ENCODE measurements at places on chromosomes 6 and 20.

- DNase-seq: no peak
Measured at GRCh38 chr6:127518191-127518709, 885 bp downstream of the MTCL3 start.

GRCh38 chr6:30006170-30007131 lies 54.6 kb upstream of the POLR1H start:
- no peak for DNase-seq

GRCh38 chr6:128370072-128370471 lies 150.3 kb downstream of the PTPRK start:
- no peak for DNase-seq

- peak; percentile 32 for DNase-seq
Measured at GRCh38 chr6:136767570-136768309, 24.5 kb downstream of the MAP3K5 start.

DNA sequence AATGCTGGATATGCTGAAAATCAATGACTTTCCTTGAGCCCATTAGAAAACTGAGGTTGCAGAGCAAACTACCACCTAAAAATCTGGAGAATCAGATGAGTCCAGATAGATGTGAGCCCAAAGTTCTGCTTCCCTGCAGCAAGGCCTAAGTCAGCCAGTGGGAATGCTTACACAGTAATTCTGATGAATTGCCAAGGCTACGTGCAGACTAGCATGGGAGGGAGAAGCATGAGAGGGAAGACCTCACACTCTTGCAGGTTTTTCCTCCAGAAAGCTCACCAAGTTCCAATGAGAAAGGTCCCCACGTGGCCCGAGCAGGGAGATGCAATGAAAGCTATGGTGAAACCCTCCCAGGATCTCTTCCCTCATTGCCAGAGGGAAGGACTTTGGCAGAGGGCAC lies 104.8 kb upstream of the SIRPA start:
- DNase-seq: no peak

DNA sequence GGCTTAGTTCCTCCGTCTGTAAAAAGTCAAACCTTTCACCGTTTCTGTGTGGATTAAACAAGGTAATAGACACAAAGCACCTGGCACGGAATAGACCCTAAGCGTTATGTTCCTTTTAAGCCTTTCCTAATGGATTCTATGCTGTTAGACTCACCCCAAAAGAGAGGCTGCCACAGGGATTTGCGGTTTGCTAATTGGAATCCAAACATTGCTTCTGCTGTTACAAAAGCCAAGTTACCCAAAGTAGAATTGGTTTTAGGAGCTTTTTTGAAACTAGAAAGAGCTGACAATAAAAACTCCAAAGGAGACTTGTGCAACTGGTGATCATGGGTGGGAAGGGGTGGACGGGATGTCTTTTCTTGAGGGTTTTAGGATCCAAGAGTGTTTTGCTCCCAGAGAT lies 178.0 kb downstream of the BMP7 start:
- no peak for DNase-seq

DNA sequence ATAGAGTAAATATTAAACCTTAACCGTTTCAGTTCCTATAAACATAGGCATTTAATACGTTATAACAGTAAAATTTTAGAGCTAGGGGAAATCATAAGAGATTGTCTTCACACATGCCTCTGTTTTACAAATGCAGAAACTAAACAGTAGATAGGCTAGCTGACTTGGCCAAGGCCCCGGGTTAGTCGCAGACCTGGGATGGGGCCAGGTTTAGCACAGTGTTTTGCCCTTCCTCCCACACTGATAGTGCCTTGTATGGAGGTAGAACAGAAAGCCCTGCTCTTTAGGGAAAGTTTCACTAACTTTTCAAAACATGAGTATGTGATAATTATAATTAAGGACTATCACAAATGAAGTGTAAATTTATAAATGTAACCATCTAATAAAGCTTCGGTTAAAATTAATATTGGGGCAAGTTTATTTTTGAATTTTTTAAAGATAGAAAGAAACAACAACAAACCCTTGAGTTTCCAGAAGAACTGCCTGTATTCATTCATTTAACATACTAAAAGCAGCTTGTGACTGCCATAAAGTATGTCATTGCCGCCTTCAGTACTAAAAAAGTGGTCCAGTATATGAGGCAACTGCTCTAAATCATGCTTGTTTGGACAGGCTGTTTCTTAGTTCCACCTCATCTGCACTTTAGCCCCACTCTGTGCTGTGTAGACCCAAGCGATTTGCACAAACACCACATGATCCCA lies 62.5 kb upstream of the LOC128125822 start:
- no peak for DNase-seq

GRCh38 chr6:2899596-2899995 lies 3.5 kb downstream of the SERPINB9 start:
- DNase-seq: no peak

DNA sequence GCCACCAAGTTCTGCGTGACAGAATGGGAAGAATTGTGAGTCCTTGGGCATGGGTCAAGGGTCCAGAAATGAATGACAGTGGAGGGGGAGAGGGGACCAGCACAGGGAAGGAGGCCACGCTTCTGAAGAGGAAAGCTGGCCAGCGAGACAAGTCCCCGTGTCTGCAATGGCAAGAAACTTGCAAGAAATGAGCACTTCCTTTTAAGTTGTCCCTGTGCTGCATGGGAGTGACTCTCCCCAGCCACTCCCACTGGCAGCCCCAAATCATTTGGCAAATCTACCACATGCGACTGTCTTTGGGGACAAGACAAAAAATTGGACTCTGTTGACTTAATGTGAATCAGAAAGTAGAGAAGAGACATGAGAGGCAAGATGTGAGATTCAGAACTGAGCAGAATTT lies 242.2 kb upstream of the RREB1 start:
- no peak for DNase-seq

- no peak for DNase-seq
Measured at GRCh38 chr20:23116311-23117089, 30.4 kb upstream of the CD93 start.

DNA sequence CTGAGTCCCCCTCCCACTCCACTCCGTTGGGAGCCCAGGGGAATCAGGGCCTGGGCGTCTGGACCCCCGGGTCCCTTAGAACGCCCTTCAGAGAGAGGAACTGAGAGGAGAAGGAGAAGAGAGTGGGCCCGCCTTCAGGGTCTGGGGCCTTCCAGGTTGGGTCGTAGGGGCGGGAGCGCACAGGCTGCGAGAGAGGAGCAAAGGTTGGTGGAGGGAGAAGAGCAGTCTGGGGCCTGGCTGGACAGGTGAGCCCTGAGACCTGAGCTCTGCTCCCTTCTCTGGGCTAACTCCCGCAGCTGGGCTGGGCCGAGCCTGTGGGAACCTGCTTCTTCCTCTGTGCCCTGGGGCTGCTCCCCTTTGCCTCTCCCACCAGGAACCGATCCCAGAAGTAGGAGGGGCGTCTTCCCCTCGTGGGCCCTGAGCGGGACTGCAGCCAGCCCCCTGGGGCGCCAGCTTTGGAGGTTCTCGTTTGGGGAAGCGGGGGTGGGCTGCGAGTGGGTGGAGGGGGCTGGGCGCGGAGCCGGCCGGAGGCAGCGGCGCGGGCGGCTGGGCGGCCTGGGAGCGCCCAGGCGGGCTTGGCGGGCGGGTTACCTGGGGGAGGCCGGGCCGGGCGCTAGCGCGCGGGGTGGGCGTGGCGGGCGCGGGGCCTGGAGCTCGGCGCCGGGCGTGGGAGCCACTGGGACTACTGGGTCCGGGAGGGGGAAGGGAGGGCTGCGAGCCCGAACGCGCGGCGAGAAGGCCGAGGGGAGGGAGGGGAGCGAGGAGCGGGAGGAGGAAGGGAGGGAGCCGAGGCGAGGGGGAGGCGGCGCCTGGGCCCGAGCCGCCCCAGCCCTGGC lies at the start of gene DDR1:
TSS of gene DDR1 (plus strand) at position 835 of the 836 bp plus-strand sequence. CDS start 4,211 bp downstream, outside the sequence.
- DNase-seq: no peak

- DNase-seq: no peak
Measured at GRCh38 chr6:43710576-43710975, 23.0 kb upstream of the MRPS18A start.

DNA sequence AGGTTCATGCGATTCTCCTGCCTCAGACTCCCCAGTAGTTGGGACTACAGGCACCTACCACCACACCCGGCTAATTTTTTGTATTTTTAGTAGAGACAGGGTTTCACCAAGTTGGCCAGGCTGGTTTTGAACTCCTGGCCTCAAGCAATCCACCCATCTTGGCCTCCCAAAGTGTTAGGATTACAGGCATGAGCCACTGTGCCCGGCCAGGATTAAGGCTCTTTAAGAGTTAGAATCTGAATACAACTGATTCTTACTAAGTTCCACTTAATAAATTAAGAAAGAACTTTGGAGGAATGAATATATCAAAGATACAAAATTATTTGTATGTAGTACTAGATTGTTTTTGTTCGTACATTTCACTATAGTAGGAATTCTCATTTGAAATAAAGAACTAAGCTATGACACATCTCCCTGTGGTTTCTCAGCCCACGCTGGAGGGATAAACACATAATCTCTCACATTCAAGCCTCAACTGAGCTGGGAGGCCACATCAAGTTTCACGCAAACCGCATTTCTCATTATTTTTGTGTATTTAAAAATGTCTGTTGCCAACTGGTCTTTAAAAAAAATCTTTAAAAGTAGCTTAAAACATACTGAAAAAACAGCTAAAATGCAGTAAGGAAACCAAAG lies 34.2 kb downstream of the DTNBP1 start:
- no peak for DNase-seq

- DNase-seq: no peak
Measured at GRCh38 chr6:143022587-143022986, 38.1 kb upstream of the AIG1 start.

DNA sequence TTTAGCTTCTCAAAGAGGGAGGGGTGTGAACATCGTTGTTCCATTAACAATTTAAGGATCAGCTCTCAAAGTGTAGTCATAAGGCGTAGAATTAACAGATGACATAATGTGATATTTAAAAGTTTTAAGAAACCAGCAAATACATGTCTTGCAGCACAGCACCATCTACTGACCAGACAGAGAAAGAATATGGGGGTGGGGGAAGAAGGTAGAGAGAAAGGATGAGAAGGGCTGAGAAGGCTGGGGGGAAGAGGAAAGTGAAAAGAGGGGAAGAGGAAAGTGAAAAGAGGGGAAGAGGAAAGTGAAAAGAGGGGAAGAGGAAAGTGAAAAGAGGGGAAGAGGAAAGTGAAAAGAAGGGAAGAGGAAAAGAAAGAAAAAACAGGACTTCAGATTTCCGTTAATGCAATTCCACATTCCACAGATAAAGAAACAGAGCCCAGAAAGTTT lies 80.9 kb downstream of the HAO1 start:
- DNase-seq: no peak

- no peak for DNase-seq
Measured at GRCh38 chr6:122652431-122652830, 42.2 kb downstream of the PKIB start.

GRCh38 chr6:143775336-143775735 lies 67.8 kb upstream of the LTV1 start:
- no peak for DNase-seq

GRCh38 chr6:110173506-110174132 lies 5.9 kb downstream of the WASF1 start:
- no peak for DNase-seq

DNA sequence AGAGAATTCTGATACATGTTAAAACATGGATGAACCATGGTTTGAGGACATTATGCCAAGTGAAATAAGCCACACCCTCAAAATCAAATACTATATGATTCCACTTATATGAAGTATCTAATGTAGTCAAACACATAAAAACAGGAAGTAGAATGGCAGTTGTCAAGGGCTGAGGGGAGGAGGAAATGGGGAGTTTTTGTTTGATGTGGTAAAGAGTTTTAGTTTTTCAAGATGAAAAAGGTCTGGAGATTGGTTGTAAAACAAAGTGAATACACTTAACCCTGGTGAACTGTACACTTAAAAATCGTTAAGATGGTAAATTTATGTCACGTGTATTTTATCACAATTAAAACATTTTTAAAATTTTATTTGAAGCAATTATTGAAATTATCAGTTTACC lies 127.4 kb upstream of the GRIK2 start:
- DNase-seq: no peak

- DNase-seq: no peak
Measured at GRCh38 chr20:31967830-31968249, at the start of gene XKR7. TSS of gene XKR7 (plus strand) at chr20:31968151. CDS start at chr20:31968176, 25 bp downstream.

GRCh38 chr6:3337521-3338350 lies 79.0 kb downstream of the PSMG4 start:
- DNase-seq: no peak

- no peak for DNase-seq
Measured at GRCh38 chr6:25660512-25660911, 8.5 kb downstream of the SCGN start.

GRCh38 chr6:42599558-42599957 lies 35.7 kb downstream of the UBR2 start:
- DNase-seq: no peak

- no peak for DNase-seq
Measured at GRCh38 chr6:149433881-149434280, 33.8 kb downstream of the SUMO4 start.

- no peak for DNase-seq
Measured at GRCh38 chr6:144777249-144777648, 492.1 kb downstream of the UTRN start.

DNA sequence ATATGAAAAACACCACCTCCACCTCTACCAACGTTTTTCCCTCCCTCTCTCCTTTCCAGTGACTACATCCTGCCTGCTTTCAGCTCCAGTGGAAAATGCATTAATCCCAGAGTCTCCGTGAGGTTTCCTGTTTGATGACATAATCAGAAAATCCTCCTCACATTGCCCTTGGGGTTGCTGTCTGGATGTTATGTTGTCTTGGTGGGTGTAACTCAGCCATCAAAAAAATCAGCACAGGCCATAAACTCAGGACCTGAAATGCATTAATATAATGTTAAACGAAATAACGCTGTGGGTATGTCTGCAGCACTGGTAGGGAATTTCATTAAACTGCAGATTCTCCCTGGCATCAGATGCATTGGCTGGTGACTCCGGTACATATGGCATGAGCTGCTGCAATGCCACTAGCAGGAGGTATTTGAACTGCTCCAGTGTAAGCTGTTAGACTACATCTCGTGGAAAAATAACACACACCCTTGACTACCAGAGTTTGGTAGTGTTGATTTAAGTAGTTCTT lies 297.8 kb downstream of the PRL start:
- DNase-seq: no peak

DNA sequence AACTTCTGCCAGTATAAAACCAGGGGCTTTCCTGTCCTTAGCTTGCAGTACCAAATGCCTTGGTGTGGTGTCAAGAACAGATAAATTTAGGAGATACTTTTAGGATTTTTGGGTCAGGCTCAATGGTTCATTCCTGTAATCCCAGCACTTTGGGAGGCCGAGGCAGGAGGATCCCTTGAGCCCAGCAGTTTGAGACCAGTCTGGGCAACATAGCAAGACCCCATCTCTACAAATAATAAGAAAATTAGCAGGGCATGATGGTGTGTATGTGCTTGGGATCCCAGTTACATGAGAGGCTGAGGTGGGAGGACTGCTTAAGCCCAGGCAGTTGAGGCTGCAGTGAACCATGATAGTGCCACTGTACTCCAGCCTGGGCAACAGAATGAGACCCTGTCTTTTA lies 3.2 kb upstream of the ZBTB12 start:
- DNase-seq: no peak
